ENCODE measurements at places on chromosomes 4 and X. TPM values are rescaled to one million over a fixed set of nuclear protein-coding genes. Genes with fewer than 3 reads are reported as not detected.

DNA sequence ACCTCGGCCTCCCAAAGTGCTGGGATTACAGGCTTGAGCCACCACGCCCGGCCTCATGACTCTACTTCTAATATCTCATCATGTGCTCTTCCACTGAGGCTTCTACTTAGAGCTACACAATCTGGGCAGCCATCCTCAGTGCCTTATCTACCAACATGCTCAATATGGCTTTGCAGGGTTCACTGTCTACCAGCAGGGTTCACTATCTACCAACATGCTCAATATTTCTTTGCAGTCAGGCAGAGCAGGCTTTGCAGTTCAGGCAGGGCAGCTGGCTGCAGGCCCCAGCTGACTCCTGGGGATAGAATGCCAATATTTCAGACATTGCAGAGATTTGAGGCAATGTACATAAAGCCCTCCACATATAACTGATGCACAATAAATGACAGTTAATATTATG is 47.5 kb downstream of the PKD2 start:
- DNase-seq: peak; percentile 60

CLDN34 gene
- not detected for total RNA-seq

GRCh38 chrX:15947648-15948317 is 93.2 kb upstream of the AP1S2 start:
- DNase-seq: peak; percentile 81

ZNF674 gene
- total RNA-seq: 3.9 TPM

SLC26A1 gene
- not detected for total RNA-seq

DNA sequence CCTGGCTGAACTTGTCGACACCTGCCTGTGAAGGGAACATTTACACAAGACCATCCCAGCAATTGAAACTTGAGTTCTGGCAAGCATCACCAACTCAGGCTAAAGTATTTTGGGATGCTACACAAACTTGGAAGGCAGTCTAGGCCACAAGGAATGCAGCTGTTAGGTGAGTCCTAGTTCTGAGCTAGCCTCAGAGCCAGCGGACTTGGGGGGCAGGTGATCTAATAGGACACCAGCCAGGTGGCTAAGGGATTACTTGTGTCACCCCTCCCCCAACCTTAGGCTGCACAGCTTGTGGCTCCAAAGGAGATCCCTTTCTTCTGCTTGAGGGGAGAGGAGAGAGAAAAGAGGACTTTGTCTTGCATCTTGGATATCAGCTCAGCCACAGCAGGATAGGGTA is 62.3 kb upstream of the DKK2 start:
- DNase-seq: peak; percentile 21

FRMD7 gene
- total RNA-seq: not detected

DCUN1D4 gene
- total RNA-seq: 98.7 TPM

SSX3 gene
- not detected for total RNA-seq

SH3D19 gene
- total RNA-seq: 38.3 TPM

DNA sequence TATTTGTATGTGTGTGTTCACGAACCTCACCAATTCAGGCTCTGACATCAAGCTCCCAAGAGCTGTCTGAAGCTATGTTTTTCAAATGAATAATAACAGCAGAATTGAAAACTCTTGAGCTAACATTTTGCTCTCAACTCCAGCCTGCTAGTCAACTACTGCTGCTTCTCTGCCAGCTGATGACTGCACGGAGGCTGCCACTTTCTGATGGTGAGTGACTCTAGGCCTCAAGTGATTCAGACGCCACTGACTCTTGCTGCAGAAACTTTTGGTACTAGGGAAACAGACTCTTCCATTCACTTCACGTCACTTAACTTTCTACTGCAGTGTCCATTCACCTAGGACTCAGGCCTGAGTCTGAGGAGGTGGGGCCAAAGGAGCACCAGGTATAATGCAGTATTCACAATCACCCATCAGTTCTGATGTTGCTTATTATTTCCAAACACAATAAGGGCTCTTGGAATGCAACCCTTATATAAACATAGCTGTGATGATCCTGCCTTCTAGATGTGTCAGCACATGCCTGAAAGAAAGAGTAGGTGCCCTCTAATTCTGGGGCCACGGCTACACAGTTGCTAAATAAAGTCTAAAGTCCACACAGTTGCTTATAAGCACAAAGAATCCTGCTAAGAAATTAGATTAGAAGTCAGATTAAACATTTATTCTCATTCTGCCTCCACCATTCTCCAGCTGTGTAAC is 16.0 kb downstream of the PRDM8 start:
- no peak for DNase-seq

- DNase-seq: peak; percentile 35
These were observed 255.1 kb upstream of the GPC4 start for GRCh38 chrX:133670383-133670782.

GRCh38 chr4:78496021-78496643 is 55.4 kb upstream of the ANXA3 start:
- DNase-seq: no peak

DNA sequence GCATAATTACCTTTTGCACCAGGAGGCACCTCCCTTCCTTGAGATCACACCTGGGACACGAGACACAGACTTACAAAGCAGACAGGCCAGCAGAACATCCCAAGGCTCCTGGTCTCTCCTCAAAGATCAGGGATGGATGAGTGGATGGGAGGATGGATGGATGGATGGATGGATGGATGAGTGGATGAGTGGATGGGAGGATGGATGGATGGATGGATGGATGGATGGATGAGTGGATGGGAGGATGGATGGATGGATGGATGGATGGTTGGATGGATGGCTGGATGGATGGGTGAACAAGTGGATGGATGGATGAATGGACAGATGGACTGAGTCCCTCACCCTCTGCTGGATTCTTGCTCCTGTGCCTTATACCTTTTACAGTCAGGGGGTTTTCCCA is 364.0 kb downstream of the BCOR start:
- DNase-seq: no peak

DNA sequence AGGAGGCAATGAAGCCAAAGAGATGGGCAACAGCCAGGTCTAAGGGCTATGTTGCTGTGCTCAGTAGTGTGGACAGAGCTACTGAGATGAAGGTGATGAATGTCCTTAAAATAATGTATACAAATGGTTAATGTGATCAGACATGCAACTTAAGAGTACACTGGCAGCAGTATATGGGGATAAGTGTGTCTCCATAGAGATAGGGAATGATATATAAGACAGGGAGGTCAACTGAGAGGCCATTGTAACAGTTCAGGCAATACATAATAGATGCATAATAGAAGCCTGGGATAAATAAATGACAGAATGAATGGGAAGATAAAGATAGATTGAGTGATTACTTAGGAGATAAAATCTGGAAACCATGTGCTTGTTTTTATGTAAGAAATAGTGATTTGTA is 250.0 kb downstream of the CFAP299 start:
- DNase-seq: no peak

- DNase-seq: no peak
These were observed 27.5 kb upstream of the CPLX1 start for GRCh38 chr4:853416-853781.
